ENCODE measurements at places on chromosomes 5 and 9.

DNA sequence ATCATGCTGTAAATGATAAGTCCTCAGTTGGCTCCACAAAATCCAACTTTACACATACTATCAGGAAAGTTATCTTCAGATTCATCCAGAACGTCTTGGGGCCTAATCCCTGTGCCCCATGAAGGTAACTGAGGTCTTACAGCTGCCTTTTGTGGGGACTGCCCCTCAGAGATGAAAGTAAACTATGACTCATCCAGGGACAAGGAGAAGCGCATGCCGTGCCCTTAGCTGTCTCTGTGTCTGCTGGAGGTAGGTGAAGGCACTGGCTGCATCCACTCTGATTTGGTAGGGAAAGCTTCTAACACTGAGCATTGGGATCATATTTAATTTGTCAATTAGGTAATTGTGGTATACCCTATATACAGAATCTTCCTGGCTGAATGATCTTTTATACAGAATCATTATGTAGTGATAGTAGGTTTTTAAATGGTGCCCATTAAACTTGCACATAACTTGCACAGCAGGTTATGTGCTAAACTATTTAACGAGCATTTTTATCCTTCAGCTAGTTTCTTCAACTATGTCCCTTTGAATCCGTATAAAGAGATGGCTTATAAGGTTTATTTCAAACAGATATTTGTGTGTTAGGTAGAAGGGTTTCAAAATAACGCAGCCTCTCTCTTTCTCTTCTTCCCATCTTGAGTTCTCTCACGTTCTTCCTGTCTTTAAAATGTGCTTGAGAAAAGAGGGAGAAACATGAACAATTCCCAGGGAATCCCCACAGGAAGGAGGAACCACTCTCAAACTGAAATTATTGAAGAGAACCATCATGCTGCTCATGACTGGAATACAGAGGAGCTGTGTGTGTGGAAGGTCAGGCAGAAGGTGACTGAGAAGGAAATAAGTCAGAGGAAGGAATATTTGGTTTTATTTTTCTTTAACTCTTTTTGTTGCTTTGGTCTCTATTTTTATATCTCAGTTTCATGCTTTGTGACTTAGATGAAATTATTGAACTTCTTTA is 250.9 kb downstream of the CD180 start:
- DNase-seq, result no peak

GRCh38 chr5:7753596-7753995 is 97.3 kb downstream of the CFAP90 start:
- no peak for DNase-seq

GRCh38 chr5:126811515-126812198 is 34.7 kb downstream of the LMNB1 start:
- no peak for DNase-seq

GRCh38 chr9:137048655-137049543 is 2.9 kb upstream of the NPDC1 start:
- no peak for DNase-seq

DNA sequence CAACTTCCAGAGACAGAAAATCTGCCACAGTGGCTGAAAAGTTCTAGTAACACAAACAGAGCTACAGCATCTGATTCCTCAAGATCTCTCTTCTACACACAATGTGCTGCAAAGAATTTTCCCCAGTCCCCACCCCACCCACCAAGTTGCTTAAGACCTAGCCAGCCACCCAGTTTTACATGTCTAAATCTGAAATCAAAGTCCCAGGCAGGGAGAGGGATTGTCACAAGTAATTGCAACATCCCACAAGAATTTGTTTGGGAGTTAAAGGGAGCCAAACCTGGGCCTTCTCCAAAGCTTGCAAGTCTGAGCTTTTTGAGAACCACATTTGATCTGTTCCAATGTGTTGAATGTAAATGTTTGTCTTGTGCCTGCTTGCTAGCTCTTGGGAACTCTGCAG is 15.5 kb downstream of the IGIP start:
- DNase-seq, result no peak

GRCh38 chr5:68303754-68304420 is 88.3 kb downstream of the PIK3R1 start:
- DNase-seq, result no peak

DNA sequence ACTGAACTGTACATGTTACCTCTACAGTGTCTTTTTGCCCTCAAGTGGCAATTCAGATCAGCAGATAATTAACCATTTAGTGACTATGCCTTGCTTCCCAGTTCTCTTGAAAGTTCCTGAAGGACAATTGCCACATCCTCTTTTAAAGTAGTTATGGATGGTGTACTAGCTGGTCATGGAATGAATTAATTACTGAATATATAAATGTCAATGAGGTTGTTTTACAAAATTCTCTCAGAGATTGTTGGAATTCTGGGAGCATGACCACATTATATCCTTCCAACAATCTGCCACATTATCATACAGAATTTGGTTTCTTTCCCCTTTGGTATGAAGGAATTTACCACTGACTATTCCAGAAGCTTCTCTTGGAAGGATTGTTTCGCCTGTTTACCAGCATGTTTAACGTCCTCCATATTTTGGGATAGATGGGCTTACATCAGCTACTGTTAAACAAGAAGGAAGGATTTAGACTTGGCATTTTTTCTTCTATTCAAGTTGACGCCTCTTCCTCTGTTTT is 176.4 kb downstream of the CD180 start:
- no peak for DNase-seq

- no peak for DNase-seq
Measured at GRCh38 chr9:35679766-35680330, 6.1 kb downstream of the CA9 start.

GRCh38 chr9:21104787-21105186 is 27.0 kb upstream of the IFNB1 start:
- DNase-seq, result no peak

GRCh38 chr5:181028032-181028819 is 11.8 kb upstream of the BTNL9 start:
- peak; percentile 80 for DNase-seq

DNA sequence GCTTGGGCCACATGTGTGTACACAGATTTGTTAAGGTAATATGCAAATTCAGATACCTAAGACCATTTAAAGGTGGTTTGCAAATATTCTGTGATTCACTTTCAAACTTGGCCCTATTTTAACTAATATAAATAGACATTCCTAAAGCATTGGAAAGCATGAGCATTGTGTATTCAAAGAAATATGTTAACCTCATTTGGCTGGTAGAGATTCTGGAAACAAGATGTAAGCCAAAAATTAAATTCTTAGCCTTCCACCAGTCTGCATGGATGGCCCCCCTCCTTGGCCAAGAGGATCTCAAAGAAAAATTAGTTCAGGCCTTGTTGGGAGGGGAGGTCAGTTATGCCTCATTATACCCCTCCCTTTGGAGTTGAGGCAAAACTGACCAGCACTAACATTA is 38.7 kb upstream of the C6 start:
- DNase-seq, result no peak

GRCh38 chr5:179176166-179176565 is 116.0 kb downstream of the ZNF354C start:
- DNase-seq, result no peak

DNA sequence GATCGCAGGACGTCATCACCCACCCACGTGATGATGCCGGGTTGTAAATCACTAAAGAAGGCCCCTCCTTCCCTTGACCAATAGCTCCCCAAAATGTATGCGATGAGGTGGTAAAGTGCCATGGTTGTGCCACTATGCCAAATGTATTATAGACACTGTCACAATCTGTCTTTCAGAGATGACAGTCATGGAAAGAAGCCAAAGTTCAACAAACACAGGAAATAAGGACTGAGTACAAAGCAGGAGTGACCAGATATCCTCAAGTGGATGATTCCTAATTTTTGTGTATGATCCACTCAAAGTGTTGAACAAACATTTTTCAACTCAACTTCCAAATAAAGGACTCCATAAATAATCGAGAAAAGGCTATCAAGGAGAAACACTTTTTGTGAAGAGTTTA is 12.5 kb downstream of the GLIS3 start:
- DNase-seq, result no peak

DNA sequence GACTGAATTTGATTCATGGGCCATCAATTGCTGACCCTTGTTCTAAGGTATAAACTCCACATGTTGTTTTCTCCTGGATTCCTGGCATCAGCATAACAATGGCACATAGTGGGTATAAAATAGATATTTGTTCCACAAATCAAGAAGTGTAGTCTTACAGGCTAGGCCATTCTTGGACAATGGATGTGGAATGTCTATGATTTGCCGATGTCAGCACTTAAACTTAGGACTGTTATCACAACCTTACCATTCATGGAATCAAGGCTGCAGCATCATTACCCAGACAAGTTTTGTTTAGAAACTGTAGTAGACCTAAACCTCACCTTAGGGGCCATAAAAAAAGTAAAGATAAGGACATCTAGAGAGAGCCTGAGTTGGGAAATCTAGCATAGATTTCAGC is 680.0 kb downstream of the BRINP1 start:
- DNase-seq, result no peak

- DNase-seq, result no peak
Measured at GRCh38 chr9:78015241-78015640, 16.4 kb downstream of the GNAQ start.

DNA sequence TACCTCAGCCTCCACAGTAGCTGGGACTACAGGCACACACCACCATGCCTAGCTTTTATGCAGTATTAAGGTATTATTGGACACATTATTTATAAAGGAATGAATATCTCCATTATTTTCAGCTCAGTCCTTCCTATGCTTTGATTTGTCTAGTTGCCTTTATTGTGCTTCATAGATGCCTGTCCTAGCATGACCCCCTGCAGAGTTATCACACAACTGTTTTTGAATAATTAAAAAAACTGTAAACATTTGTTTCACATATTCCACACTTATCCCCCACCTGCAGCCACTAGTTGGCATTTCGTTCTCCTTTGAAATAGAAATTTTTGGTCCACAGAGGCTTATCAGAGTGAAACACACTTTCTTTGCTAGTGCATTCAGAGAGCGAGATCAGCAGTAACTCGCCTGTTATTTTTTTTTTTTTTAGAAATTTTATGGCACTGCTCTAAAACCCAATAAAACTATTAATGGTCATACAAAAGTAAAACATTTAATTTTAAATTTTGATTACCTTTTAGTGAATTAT is 151.8 kb upstream of the RASA1 start:
- DNase-seq, result no peak

- DNase-seq, result no peak
Measured at GRCh38 chr9:115999498-115999897, 154.1 kb upstream of the PAPPA start.

GRCh38 chr9:107270082-107270481 is 13.0 kb upstream of the RAD23B start:
- DNase-seq, result no peak

GRCh38 chr9:6681957-6682501 is 36.5 kb upstream of the GLDC start:
- DNase-seq, result no peak

DNA sequence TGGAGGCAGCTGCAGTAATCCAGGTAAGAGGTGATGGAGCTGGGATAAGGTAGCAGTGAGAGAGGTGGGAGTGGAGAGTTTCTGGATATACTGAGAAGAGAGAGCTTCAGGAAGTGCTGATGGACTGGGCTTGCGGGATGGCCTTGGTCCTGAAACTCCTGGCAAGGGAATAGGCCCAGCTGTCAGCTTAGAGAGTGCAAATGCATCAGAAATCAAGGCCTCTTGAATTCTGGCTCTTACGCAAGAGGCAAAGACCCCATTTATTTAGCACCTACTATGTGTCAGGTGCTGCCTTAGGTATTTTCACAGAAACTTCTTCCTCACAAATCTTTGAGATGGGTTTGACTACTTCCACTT is 227.2 kb upstream of the MAP3K1 start:
- no peak for DNase-seq

DNA sequence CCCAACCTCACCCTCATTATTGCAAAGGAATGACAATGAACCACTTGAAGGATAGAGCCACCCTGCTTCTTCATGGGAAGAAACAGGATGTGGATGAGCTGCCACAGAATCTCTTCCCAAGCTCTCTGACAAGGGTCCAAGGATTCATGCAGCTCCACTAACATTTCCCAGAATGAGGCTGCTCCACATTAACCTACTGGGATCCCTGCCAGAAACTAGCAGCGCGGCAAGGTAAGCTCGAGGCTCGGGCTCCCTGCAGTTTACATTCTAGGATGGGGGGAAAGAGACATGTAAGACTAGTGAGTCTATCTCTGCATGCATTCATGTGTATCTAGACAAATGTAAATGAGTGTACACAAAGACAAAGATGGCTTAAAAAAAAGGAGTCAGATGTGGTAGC is 12.1 kb downstream of the DCAF12 start:
- DNase-seq, result no peak
